ENCODE measurements at places on chromosomes 13 and 19.
A peak's percentile ranks its signal among the peaks of the same experiment; 100 is the strongest.

GRCh38 chr19:46717034-46717715, at the start of gene PRKD2:
Gene PRKD2, minus strand, starts transcription at chr19:46717114. Its CDS starts 744 bp downstream, at chr19:46716370.
- DNase-seq: peak; percentile 84

GRCh38 chr13:97653443-97654140, 219.6 kb downstream of the RAP2A start:
- no peak for DNase-seq

- no peak for DNase-seq
Measured at GRCh38 chr19:34327851-34328250, 37.1 kb upstream of the GPI start.

GRCh38 chr19:54254195-54254906, 2.7 kb downstream of the LILRB5 start:
- no peak for DNase-seq

GRCh38 chr13:99264051-99264450, 5.9 kb upstream of the GPR18 start:
- peak; percentile 37 for DNase-seq

DNA sequence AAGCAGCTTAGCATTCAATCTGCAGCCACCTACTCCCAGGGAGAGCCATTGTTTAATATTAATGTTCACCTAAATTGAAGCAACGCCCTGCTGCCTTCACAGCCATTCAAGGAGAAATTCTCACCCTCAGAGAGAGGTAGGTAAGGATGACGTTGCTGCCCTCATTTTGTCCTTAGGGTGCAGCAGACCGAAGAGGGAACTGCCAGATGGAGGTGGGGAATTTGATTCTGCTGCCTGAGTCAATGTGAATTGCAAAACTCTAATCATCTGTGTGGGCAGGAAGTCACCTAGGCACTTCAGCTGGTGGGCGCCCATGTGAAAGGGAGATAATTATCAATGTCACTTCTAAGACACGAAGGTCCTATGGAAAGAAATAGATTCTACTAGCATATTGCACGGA, 503.4 kb downstream of the TBC1D4 start:
- no peak for DNase-seq

GRCh38 chr19:40933025-40933424, 51.0 kb upstream of the CYP2A7 start:
- DNase-seq: no peak

GRCh38 chr13:53142306-53142705, 113.7 kb downstream of the OLFM4 start:
- no peak for DNase-seq

DNA sequence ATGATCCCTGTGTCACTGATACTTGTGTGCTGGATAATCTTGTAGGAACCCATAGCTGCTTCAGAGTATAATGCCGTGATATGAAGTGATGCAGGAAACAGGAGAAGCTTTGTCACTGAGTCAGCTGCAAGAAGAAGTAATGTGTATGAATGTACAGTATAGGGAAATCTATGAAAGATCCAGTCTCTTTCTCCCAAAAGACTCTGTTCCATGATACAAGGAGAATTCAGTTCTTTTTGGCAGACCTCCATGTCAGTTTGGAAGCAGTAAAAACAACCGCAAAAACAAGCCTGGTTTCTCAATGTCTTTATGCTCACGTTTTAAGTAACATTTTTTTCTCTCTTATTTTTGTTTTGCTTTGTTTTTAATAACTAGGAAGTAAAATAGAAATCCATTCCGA, 33.9 kb downstream of the PCDH17 start:
- no peak for DNase-seq

DNA sequence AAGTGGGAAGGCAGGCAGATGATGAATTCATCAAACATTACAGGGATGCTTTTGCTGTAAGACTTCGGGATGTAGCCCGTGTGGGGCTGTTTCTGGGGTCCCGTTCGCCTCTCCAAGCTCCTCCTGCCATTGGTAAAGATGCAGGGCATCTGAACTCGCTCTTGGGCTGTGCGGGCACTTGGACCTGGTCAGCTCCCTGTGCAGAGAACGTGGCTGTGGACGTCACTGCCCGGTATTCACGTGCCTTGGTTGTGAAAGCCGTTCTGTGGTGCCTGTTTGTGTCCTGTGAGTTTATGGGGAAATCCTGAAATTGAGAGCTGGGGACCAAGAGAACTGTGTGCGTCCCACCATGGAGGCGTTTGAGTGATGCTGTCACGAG, 5.4 kb downstream of the TFDP1 start:
- no peak for DNase-seq

DNA sequence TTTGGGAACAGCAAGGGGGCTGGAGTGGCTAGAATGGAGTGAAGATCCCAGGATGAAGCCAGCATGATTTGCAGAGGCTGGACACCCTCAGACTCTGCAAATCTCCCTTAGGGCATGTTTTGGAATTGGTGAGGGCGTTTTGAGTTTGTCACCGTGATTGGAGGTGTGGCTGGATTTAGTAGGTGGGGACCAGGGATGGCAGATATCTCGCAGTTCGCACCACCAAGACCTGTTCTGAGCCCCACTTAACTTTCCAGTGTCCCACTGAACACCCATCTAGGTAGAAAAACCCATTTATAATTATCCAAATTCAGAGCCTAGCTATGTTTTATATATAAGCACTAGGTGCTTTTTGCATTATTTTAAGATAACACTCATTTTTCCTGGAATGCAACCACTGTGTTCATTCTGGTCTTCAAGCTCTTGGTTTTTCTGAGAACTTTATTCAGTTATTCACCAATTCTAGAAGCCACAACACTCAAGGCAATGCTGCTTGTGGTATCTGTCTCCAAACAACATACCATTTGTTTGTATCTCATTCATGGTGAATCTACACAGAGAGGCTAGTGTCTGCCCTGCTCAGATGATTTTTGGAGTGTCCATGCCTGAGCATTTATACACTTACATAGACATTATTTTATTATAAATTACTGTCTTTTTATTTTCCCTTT, 3.0 kb upstream of the NANOS2 start:
- DNase-seq: no peak

DNA sequence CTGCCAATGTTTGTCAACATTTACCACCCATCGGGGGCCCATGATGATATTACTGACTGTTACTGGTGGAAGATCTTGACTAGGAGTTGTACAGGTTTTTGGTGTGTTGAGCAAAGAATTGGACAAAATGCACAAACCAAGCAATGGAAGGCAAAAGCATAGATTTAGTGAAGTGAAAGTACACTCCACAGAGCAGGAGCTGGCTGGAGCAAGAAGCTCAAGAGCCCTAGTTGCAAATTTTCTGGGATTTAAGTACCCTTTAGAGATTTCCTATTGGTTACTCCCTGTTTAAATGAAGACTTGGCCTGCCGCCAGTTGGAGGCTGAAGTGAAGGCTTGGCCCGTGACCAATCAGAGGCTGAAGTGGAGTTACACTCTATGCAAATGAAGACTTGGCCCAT, 128.6 kb upstream of the KL start:
- DNase-seq: peak; percentile 4

DNA sequence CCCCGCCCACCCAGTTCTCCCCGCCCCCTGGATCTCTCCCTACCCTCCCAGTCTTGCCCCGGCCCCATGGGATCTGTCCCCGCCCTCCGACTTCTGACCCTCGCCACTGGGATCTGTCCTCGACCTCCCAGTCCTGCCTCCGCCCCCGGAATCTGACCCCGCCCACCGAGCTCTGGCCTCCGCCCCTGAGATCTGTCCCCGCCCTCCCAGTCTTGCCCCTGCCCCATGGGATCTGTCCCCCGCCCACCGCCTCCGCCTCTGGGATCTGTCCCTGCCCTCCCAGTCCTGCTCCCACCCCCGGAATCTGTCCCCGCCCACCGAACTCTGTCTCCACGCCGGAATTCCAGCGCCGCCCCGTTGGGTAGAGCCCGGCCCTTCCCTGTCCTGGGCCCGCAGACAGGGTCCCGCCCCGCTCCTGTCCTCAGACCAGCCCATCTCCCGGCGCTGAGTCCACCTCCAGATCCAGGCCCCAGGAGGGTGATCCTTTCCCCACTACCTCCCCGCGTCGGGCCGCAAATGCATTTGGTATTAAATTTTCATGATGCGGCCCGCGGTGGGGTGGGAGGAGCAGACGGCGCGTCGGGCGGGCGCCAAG, 1.5 kb upstream of the SLC17A7 start:
- peak; percentile 66 for DNase-seq

- DNase-seq: no peak
Measured at GRCh38 chr13:66933994-66934393, 296.1 kb downstream of the PCDH9 start.

DNA sequence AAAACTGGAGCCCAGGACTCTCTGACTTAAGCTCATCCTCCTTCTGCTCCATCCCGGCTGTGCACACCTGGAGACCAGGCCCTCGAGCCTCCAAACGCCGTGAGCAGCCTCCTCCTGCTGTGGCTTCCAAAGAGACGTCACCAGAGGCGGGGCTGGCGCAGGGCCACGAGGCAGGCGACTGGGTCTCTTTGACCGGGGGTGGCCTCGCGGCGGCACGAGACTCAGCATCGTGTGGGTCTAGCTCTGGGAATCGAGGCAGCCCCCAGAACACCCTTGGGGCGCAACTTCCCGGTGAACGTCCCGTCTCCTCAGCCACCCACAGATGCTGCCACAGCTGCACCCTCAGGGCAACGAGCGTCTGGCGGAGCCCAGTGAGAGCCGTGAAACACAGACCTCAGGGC, 22.8 kb downstream of the RASA3 start:
- peak; percentile 43 for DNase-seq

- DNase-seq: no peak
Measured at GRCh38 chr13:107956889-107957288, 258.4 kb downstream of the LIG4 start.

DNA sequence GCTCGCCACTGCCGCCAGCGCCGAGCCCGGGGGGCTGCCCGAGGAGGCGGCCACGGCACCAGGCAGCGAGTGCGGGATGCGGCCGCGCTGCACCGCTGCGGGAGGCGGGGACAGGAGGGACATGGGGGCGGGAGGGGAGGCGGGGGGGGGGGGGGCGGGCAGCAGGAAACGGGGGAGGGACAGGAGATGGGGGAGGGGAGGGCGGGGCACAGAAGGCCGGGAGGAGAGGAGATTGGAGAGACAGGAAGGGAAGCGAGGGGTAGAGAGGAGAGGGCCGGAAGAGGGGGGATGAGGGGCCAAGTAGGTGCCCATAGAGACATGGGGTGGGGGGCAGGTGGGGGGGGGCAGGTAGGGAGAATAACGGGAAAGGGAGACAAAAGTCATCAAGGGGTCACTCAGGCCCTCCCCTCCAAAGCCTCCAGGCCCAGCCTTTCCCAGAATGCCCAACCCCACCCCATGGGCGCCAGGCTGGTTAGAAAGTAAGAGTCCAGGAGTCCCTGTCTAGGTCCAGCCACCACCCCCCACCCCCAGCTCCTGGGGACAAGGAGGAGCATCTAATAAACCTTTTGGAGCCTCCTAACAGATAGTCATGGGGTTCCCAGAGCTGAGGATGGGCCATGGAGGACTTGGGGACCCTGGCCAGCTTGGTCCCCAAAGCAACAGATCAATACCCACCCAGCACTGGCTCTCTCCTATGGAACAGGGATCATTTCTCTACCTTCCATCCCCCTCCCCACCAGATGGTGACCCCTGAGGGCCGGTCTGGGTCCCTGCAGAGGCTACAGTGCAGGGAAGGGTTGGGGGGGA, 9.5 kb downstream of the NR2F6 start:
- DNase-seq: no peak

- DNase-seq: peak; percentile 67
Measured at GRCh38 chr13:91313103-91313502, 34.4 kb upstream of the MIR17HG start.

- DNase-seq: peak; percentile 40
Measured at GRCh38 chr13:91805605-91806004, 407.2 kb downstream of the GPC5 start.

GRCh38 chr19:12155324-12155860, 1.1 kb downstream of the ZNF625 start:
- DNase-seq: no peak

GRCh38 chr19:49492573-49493405, 3.4 kb upstream of the RPS11 start:
- peak; percentile 78 for DNase-seq

DNA sequence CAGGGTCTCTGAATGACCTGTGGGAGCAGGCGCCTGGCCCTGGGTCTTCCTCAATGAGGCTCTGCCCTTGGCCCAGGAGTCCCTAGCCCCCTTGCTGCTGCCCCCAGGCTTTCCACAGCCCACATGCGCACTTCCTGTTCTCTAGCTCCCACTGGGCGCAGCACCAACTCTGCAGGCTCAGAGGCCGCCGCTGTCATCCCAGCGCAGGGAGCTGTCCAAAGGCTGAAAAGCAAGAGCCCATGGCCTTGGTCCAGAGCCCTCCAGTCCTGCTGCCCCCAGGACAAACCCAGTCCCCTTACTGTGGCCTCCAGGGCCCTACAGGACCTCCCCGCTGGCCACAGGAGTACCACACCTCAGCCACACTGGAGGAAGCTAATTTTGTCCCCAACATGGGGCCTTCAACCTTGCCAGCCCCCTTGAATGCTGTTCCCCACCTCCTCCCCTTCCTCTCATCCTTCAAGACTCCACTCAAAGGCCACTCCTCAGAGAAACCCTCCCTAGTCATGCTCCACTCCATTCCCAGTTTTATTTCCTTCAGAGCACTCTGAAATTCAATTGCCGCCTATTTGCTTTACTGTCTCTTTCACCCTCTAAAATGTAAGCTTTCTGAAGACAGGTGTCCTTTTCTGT, 8.0 kb upstream of the POU2F2 start:
- peak; percentile 40 for DNase-seq

- DNase-seq: peak; percentile 74
Measured at GRCh38 chr13:114024603-114025404, 50.9 kb upstream of the C13orf46 start.

- DNase-seq: no peak
Measured at GRCh38 chr13:114097212-114097892, 35.1 kb downstream of the RASA3 start.

DNA sequence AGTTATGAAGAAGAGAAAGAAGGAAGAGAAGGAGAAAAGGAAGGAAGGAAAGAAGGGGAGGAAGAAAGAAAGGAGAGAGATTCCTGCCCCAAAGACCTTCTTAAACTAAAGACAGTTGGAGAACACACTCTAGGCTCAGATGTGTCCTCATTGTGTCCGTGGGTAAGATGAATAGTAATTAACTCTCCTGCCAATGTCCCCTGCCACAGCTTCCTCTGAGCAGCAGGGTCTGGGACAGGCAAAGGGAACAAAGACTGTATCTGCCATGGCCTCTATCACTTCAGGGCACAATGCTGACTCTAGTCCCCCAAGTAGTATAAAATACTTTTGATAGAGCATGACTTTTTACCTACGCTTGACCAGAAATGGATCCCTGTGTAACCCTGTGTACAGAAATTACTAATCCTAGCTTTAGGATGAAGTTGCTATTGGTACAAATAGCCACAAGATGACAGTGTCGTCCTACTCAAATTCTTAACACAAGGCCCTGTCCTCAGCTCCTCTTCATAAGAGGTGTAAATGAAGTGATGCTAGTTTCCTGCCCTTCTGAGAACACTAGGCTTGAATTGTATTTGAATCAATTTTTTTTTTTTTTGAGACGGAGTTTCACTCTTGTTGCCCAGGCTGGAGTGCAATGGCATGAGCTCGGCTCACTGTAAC, 186.2 kb upstream of the GPR12 start:
- peak; percentile 68 for DNase-seq

- no peak for DNase-seq
Measured at GRCh38 chr13:87661471-87661870, 9.7 kb upstream of the SLITRK5 start.
